AG04450 (cell line): ENCODE measurements at places on chromosomes 12 and 14.

GRCh38 chr14:90184571-90185266 is 71.6 kb upstream of the PSMC1 start:
- DNase-seq: no peak

GRCh38 chr12:94643606-94644005 is 6.8 kb downstream of the TMCC3 start:
- no peak for DNase-seq

DNA sequence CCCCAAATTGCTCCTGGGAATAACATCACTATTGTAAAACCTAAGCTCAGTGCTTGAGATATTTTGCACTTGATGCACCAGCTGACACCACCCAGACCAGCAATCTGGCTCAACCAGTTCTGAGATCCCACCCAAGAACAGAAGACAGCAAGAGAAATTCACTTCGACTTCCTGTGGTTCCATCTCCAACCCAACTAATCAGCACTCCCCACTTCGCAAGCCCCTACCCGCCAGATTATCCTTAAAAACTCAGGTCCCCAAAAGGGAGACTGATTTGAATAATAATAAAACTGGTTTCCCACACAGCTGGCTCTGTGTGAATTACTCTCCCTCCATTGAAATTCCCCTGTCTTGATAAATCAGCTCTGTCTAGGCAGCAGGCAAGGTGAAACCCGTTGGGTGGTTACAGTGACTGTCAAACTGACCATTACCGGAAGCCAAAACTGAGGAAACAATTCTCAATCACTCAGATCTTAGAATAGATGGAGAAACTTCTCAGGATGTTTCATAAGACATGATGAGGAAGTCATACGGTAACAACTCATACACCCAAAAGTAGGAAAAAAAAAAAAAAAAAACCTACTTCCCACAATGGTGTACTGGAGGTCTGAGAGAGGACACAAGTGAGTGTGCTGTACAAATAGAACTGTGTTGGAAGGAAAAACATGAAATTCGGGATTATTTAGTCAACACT is 92.4 kb downstream of the TMTC1 start:
- DNase-seq: no peak

DNA sequence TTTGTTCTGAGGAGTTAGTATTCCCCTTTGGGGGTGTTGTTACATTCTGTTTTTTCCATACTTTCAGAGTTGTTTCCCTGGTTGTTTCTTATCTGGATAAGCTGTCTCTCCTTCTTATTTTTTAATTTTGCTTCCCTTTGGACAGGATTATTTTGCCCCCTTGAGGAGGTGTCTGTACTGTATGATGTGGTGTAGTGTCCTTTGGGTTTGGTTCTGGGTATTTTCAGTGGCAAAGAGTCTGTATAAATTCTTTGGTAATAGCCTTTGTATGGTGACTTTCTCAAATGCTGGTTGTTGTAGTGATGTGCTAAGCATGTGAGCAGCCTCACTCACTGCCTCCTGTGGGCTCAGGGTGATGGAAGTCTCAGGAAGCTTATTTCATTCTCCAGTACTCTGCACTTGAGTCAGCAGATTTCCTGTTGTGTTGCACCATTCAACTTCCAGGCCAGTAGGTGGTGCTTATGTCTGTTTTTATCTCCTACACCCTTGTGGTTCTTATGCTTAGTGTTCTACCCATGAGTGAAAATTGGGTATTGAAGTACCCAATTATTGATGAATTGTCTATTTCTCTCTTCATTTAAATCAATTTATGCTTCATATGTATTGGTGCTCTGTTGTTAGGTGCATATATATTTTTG is 103.3 kb upstream of the PMCH start:
- no peak for DNase-seq
